ENCODE measurements at places on chromosomes 2 and 18.

GRCh38 chr2:108958002-108958401 lies 31.0 kb downstream of the EDAR start:
- DNase-seq, result no peak

DNA sequence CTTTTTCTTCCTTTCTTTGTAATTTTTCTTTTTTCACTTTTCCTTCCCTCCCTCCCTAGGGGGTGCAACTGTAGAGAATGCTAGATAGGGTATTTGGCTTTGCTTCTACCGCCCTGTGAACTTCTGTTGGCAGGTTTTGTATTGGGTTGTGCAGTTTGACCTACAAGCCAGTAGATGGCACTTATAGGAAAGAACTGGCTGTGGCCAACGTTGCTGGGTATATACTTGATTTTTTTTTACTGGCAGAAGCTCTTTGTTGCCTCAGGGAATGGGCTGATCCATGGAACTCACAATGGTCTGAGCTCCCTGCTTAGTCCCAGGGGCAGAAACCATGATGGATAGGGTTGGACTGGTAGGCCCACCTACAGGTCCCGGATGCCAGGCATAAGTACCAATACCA lies 1019.5 kb upstream of the LRRTM1 start:
- DNase-seq, result no peak

- DNase-seq, result no peak
Observed at GRCh38 chr2:114940785-114941458, 498.5 kb downstream of the DPP10 start.

GRCh38 chr2:156421851-156422250 lies 14.3 kb upstream of the GPD2 start:
- DNase-seq, result no peak

- no peak for DNase-seq
Observed at GRCh38 chr2:181554061-181554830, 97.1 kb downstream of the ITGA4 start.

DNA sequence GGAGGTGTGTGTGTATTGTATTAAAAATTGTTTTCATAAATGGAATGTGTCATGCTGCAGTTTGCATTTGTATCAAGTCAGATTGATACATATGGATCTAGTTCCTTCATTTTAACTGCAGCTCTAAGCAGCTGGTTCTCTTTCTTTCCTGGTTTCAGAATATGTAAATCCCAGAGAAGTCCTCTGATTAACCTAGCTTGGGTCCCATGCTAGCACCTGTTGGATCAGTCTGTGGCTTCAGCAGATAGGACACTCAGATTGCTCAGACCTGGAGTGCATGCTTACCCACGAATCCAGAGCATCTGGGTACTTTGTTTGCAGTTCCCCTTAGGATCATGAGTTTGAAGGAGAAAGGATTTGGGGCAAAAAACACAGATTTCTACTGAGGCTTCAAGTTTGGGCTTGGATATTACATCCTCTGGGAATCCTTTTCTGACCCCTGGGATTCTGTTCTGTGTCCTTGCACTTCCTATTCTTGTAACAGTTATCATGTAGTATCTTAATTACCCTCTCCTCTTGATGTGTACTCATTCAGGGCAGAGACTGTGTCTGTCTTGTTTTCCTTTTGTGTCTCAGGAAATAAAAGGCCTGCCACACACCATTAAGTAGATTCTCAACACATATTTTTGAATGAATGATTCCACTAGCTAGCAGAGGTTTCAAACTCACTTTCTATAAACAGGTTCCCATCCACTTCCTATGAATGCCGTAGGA lies 142.1 kb downstream of the PHLPP1 start:
- no peak for DNase-seq

DNA sequence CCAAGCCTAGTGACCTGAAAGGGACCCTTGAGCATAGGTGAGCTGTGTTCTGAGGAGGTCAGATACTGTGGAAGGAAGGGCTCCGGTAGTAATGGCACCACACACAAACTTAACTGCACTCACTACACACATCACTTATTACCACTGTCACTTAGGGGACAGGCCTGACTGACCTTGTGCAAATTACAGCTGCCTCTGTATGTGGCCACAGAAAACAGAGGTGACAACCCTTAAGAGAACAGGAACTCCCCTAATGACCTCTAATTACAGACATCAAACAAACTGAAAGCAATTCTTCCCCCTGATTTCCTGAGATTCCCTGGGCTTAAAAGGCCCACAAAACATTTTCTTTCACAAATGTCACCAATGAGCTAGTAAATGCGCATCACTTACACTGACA lies 360.6 kb downstream of the RND3 start:
- no peak for DNase-seq

GRCh38 chr2:226440127-226440918 lies 359.3 kb downstream of the IRS1 start:
- no peak for DNase-seq

DNA sequence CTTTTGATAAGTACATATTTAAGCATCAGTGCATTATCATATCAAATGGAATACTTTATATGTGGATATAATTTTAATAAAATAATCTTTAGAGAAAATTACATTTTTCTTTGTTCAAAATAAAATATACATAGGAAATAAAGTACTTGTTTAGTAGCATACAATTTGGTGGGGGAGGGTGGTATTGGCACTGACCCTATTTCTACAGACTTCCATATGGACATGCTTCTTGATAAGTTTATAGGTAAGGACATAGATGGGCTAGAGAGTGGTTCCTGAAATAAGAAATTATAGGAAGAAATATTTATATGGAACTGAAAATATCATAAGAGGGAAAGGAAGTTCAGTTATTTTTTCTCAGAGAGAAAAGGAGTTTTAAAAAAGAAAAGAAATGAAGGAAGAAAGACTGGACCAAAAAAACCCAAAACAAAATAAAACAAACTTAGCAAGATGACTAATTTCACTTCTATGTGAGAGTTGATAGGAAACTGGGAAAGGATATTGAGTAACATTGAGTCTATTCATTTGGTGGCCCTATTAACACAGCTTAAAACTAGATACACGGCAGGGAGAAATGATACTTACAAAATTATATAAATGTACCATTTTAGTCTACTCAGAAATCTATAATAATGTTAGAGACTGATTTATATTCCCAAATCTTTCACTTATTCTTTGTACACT lies 505.9 kb downstream of the ERBB4 start:
- DNase-seq, result no peak

- DNase-seq, result no peak
Observed at GRCh38 chr18:50839996-50840395, 20.2 kb upstream of the MRO start.

DNA sequence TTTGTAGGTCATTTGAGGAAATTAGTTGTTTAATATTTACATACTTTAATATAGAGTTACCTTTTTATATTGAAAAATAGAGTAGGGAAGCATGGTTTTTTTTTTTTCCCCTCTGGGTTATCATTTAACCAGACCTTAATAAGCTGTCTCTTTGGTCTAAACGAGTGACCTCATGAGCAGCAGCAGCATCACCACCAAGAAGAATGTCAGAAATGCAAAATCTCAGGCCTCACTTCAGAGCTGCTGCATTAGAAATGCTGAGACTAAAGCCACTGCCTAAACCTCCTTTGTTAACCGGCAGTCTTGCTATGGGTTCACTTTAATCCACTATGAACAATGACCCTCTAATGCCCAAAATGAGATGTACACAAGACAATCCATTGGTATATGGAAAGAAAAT lies 733.7 kb upstream of the FAM98A start:
- no peak for DNase-seq

DNA sequence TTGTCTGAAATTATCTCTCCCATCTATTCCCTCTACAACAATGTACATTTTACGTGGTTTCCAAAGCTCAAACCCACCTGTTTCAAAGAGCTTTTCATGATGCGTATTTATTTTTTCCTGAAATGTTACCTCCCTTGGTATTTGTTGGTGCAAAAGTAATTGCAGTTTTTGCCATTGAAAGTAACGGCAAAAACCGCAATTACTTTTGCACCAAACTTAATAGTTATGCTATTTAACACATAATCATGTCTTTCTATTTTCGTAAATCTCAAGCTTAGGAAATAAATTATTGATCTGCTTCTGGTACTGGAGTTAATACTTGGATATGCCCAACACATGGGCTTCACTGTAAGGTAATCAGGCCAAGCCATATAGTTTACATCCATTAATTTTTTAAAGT lies 85.2 kb downstream of the SUCLG1 start:
- DNase-seq, result no peak

GRCh38 chr2:238105506-238106338 lies 5.6 kb downstream of the ESPNL start:
- DNase-seq, result no peak

DNA sequence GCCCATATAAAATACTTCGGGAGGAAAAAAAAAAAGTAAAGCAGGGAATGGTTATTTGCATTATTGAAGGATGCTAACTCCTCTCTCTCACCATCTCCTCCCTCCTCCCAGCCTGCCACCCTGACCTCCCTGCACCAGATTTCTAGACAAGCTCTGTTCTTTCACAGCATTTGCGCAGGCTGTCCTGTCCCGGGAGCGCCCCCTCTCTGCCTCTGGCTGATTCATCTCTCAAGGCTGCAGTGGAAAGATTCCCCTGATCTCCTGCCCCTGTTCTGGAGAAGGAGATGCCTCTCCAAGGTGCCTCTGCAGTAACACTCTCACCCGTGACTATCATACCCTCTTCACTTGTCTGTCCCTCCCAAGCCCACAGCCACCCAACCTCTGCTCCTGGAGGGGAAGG lies 38.5 kb downstream of the COL4A4 start:
- no peak for DNase-seq

- no peak for DNase-seq
Observed at GRCh38 chr2:215530191-215530968, 94.5 kb upstream of the FN1 start.

DNA sequence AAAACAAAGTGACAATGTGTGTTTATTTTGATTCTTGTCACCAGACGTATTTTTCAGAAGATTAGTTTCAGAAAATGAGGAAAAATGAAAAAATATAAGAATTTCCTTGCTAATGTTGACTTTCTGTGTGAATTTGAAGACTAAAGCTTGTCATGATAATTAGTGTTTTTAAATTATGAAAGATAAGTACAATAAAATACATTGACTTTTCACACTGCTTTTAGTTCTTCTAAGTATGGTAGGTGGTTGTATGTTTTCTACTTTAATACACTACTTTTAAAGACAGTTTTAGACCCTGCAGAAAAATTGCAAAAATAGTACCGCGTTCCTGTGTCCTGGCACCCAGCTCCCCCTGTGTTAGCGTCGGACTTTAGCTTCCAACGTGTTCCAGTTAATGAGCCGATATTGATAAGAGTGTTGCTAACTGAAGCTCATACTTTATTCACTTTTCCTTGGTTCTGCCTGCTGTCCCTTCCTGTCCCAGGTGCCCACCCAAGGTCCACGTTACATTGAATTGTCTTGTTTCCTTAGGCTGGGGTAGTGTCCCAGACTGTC lies 695 bp downstream of the RBFA start:
- DNase-seq, result no peak

GRCh38 chr18:32271672-32272208 lies 81.9 kb downstream of the MEP1B start:
- DNase-seq, result no peak

- DNase-seq, result no peak
Observed at GRCh38 chr2:66730441-66730840, 295.5 kb downstream of the MEIS1 start.

DNA sequence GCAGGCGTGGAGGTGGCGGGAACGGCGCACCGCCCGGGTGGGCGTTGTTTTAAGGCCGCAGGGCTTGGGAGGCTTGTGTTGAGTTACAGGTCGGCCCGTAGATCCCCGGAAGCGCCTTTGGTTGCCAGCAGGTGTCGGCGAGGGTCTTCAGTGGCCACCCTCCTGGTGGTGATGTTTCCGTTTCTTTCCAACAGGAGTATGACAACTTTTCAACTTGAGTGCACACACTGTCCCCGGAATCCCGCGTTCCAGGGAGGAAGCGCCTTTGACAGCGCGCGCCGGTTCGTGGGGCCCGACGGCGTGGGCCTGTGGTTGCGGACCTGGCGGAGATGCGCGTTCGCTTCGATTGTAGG lies 1.0 kb upstream of the HDAC4 start:
- no peak for DNase-seq

DNA sequence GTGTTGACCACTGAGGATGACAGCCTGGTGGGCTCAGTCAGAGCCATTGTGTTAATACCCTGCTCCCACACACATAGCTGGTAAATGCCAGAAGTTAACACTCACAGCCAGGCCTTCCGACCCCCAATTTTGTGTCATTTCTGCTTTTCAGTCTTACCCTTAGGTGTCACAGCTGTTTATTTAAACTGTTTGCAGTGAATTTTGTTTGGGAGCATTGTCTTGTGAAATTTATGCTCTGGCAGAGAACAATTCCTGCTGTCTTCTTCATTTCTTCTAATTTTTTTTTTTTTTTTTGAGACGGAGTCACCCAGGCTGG lies 8.2 kb downstream of the LPIN1 start:
- no peak for DNase-seq

DNA sequence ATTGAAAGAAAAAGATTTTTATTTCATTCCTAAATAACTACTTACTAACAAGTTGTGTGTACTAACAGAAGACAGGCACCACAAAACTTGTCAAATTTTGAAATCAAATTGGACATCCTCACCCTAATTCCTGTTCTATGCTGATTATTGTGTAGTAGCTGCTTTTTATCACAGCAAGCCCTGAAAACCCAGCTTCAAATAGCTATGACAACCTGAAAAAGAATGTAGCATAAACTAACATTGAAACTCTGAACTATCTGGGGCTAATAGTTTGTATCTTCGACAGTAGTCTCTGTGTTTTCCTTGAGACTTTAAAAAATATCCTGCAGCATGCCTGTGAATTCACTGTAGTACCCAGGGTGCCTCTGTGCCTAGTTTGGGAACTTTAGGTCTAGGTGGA lies 122.6 kb downstream of the WDPCP start:
- no peak for DNase-seq

- DNase-seq, result no peak
Observed at GRCh38 chr18:45551142-45551815, 64.0 kb upstream of the SLC14A2 start.

GRCh38 chr18:2448565-2449151 lies 122.6 kb downstream of the METTL4 start:
- DNase-seq, result no peak

DNA sequence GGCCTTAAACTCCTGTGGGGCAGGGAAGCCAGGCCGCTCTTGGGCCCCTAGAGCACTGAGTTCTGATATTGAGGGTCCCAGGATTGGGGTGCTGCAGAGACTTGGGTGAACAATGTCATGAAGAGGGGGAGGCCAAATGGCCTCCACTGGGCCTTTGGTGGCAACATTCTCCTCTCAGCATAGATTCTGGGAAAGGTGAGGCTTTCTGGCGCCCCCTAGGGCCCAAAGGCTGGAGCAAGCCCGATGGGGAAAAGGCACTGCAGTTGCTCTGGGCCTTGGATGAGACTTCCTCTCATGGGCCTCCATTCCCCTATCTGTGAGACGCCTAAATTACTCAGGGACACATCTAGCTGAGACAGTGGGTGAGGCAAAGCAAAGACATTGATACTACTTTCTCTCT lies 84.8 kb downstream of the ACAA2 start:
- peak; percentile 13 for DNase-seq

- no peak for DNase-seq
Observed at GRCh38 chr2:112604952-112605351, 20.5 kb downstream of the CHCHD5 start.

DNA sequence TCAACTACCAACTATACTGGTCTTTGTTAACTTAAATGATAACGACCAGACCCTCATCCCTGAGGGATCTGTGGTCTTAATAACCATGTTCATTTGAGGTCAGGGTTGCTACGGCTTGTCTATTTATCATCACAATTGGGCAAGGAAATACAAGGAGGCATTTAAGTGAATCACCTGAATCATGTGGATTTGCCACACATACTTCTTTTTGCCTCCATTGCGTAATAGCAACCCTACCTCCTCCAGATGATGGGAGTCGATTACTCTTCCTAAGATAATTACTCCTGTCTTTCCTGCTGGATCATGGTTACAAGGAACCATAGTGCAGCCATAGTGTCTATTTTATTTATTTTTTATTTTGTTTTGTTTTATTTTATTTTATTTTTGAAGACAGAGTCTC lies 42.2 kb downstream of the TAF4B start:
- no peak for DNase-seq
